HFF-Myc (cell line): ENCODE measurements at places on chromosomes 2 and 18.
A peak's percentile ranks its signal among the peaks of the same experiment; 100 is the strongest.

DNA sequence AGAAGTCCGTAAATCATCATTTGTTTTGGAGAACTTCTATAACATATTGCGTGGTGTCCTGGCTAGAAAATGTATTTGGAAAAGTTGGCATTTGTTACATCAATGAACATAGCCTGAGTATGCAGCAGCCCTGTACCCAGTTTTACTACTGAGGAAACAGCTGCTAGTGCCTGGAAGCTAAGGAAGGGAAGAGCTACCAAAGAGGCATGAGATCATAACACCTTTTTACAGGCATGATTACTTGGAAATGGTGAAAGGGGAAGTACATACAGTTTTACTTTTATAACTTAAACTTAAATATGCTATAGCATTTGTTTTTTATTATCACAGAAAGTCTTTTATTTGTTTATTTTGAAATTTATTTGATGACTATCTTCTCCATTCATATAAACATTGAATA lies 128.4 kb upstream of the MC4R start:
- DNase-seq: no peak

- no peak for DNase-seq
Measured at GRCh38 chr2:29233428-29233827, 118.2 kb downstream of the CLIP4 start.

DNA sequence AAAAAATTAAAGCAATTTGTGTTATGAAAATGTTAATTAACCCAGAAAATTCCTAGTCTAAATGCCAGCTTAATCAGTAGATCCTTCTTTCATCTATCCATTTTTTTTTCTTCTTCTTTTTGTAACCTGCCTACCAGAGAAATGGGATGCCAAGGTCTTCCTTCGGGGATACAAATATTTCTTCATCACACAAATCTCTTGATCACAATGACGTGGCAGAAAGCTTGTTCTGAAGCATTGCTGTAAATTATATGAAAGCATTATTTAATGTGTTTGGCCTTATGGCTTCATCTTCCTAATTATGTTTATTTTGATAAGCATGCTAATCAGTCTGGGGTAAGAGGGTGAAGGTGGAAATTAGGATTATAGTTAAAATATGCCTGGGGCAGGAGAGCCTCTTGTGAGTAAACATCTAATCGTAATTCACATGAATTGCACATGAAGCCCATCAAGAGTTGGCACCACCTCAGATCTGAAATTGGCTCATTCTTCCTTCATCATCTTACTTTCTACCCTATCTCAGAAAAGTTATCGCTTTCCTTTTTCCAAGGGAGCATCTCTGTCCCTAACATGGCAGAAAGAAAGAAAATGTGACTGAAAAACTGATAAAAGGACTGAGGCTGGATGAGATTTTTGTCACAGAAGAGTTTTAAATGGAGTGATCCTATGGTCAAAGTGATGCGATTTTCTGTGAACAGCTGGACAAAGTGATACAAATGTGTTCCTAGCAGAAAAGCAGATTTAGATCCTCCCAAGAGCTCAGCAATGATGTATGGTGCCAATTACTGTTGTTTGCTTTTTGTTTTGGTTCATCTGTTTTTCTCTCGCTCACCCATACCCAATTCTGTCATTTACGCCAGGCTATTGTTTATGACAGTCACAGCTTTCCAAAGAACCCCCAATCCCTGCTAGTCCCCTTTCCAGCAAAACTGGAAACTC lies 76.9 kb upstream of the PMAIP1 start:
- DNase-seq: no peak

DNA sequence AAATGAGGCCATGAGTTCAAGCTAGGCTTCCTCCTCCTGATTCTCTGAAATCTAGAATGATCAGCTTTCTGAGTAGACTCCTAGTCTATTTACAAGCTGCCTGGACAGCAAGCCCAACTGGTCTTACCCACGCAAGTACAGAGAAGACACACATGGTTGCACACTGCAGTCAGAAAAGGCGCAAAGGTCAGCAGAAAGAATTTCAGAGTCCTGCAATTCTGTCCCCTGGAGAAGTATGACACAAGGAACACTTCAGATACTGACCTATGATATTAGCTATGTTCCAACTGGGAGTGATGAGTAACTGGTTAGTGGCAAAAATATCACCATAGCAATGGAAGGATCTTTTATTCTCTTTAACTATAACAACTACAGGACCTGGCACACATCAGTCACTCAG lies 336.1 kb upstream of the PKDCC start:
- no peak for DNase-seq

GRCh38 chr2:17591846-17592245 lies 51.4 kb downstream of the VSNL1 start:
- no peak for DNase-seq

DNA sequence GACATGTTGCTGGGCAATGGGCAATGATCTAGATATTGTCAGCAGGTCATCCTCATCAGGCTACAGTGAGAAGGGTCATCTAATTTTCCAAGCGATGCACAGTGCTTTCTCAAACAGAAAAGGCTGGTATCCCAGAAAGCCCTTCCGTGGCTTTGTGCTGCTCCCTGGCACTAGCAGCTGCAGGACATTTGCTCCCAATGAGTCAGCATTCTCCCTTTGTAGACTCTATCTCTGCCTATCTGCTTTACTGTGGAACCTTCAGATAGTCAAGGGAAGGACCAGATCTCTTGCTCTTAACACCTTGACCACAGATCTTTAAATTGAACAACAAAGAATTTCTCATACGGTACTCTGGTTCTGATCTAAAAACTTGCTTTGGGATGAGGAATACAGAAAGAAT lies 101.4 kb downstream of the CDH2 start:
- no peak for DNase-seq

GRCh38 chr2:222722327-222722946 lies 51.0 kb downstream of the MOGAT1 start:
- peak; percentile 62 for DNase-seq

GRCh38 chr2:24820598-24821432 lies 27.6 kb downstream of the CENPO start:
- no peak for DNase-seq

DNA sequence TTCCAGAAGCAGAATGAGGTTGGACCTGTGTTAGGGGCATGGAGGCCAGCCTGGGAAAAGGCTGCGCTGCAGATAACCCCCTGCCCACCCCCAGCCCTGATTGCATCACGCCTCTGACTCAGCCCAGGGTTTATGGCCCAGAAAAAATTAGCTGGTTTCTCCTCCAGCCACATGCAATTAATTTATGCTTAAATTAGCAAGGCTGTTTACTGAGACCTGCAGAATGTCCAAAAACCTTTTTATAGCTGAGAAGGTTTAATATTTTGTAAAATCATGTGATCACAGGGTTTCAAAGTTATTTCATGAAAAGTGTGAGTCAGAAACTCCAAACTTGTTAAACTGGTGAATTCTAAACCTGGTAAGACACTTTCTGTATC lies 123.1 kb upstream of the HDAC4 start:
- DNase-seq: no peak

GRCh38 chr2:189609423-189609816 lies 28.8 kb upstream of the SLC40A1 start:
- no peak for DNase-seq

GRCh38 chr2:10989782-10990181 lies 78.0 kb downstream of the KCNF1 start:
- DNase-seq: no peak

GRCh38 chr2:236257136-236257535 lies 7.1 kb downstream of the ASB18 start:
- no peak for DNase-seq

GRCh38 chr2:174711206-174711605 lies 53.1 kb downstream of the CHRNA1 start:
- DNase-seq: no peak

DNA sequence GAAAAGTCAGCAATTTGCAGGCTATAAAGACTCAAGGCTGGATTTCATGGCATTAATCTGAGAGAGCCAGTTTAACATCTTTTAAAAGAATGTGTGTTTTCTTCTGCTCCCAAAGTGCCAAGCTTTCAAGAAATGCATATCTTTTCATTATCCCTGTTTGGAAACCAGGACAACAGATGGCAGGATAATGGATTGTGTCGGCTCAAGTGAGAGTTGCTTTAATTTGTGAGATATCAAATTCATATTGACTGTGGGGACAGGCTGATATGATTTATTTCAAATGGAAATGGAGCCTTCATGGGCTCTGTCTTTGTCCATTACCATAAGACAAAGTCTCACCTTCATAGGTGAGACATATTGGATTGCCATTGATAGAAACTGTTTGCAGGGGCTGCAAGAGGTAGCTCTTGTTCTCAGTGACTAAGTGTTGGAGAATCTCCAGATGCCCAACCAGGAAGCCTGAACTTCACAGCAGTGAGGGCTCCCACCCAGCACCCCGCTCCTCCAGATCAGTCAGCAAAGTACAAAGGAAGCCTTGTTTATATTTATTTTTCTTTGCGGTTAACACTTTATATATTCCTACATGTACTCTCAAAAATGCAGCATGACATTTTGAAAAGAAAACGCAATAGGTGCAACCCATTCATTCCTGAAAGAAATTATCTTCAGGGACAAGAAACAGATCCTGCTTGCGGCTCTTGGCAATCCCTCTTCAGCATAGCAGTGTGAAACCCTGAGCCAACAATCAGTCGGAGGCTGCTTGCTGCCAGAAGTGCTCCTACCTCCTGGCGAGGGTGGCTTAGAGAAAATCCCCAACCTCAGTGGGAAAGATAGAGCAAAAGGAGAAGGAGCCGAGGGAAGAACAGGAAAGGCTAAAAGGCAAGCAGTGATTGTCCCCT lies 65.8 kb upstream of the ATL2 start:
- no peak for DNase-seq

- no peak for DNase-seq
Measured at GRCh38 chr2:223083402-223084070, 31.5 kb downstream of the KCNE4 start.

DNA sequence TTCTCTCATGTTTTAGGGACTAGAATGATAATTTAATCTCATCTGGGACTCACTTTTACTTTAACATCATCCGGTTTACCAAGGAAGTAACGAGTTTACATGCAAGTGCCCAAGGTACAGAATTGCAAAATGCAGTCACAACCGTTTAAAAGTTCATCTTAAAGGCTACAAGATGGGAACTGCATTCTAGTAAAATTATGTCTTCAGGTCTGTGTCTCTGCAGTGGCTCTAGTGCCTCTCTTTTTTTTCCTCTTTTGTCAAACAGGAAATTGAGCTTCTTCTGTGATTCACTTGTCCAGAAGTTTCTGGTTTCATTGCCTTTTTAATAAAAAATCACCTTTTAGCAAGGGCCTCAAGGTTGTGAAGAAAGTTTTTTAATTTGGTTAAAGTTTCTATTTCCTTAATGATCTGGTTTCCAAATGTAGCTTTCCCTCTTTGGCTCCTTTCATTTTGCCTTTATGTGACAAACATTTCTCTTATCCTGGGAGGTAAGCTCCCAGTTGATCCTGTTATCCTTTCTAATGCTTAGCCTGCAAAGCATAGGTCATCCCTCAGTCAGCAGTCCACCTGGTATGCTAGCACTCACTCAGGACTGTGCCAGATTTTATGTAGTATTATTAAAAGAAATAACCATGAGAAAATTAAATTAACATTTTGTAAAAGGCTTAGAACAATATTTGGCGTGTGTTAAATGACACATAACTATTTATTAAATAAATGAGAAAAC lies 2.4 kb downstream of the GLS start:
- DNase-seq: no peak

DNA sequence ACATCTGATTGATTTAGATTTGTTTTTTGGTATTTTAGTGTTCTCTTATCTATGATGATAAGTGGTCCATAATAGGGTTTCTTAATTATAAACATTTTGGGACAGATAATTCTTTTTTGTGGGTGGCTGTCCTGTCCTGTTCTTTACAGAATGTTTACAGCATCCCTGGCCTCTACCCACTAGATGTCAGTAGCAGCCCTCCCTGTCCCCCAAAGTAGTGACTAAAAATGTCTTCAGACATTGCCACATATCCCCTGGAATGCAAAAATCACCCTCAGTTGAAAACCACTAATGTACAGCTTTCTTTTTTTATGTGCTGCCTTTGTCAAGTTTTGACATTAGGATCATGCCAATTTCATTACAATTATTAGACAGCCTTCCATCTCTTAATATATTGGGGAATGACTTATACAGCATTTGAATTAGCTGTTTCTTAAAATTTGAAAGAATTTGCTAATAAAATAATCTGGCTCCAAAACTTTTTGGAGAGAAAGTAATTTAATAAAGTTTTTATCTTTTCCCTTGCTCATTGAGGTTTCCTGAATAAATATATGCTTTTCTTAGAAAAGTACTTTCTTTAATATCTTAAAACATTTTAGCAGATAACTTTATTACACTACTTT lies 19.5 kb downstream of the WIPF1 start:
- no peak for DNase-seq

GRCh38 chr2:139427164-139427563 lies 647.0 kb upstream of the NXPH2 start:
- DNase-seq: no peak

DNA sequence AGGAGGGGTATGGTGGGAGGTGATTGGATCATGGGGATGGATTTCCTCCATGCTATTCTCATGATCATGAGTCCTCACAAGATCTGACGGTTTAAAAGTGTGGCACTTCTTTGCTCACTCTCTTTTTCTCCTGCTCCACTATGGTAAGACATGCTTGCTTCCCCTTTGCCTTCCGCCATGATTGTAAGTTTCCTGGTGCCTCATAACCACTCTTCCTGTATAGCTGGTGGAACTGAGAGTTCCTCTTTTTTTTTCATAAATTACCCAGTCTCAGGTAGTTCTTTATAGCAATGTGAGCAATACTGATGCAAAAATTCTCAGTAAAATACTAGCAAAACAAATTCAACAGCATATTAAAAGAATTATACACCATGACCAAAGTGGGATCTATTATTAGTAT lies 728.5 kb upstream of the SLC8A1 start:
- no peak for DNase-seq

GRCh38 chr2:16350211-16350610 lies 315.4 kb downstream of the CYRIA start:
- DNase-seq: no peak

DNA sequence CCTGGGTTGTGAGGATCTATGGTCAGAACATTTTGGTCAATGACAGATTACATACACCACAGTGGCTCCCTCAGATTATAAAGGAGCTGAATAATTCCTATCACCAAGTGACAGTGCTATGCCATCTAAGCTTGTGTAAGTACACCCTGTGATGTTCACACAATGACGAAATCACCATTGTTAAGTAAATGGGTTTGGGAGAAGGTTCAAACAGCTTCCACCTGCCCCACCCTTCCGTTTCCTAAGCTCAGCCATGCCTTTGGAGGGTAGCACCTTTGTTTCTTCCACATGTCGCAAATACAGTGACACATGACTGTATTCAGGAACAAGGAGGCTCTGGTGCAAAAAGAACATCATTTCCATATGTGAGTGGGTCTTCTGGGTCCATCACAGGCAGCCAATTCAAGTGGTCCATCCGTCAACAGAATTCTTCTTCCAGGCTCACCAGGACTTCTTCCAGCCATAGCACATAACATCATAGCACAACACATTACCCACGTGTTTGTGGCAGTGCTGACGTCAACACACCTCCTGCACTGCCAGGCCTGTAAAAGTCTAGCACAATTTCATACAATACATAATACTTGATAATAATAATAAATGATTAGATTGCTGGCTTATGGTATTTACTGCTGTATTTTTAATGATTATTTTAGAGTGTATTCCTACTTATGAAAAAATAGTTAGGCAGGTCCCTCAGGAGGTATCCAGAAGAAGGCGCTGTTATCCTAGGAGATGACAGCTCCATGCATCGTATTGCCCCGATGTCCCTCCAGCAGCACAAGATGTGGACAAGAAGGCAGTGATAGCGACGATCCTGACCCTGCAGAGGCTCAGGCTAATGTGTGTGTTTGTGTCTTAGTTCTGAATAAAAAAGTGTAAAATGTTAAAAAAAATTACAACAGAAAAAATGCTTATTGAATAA lies 264.8 kb downstream of the ANAPC1 start:
- no peak for DNase-seq

- DNase-seq: no peak
Measured at GRCh38 chr2:174611006-174611405, 13.4 kb upstream of the WIPF1 start.
